ENCODE measurements at places on chromosomes 7 and 10.

- no peak for DNase-seq
These were observed 711.2 kb downstream of the GRID1 start for GRCh38 chr10:85655411-85655810.

DNA sequence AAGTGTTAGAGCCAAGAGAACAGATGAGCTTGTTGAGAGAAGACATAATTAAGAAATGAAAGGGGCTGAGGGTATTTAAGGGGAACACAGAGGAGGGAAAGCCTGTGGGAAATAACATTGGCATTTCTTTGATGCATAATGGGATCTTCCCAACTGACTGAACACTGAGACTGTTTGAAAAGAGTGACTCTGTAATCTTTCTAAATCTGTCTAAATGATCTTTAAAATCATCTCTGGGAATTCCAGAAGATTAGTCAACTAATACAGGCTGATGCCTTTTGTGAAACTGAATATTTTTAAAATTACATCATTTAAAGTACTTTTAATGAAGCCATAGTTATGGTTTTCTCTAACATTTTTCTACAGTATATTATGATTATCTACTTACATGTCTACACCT lies 17.4 kb upstream of the SLC35G1 start:
- DNase-seq: no peak

DNA sequence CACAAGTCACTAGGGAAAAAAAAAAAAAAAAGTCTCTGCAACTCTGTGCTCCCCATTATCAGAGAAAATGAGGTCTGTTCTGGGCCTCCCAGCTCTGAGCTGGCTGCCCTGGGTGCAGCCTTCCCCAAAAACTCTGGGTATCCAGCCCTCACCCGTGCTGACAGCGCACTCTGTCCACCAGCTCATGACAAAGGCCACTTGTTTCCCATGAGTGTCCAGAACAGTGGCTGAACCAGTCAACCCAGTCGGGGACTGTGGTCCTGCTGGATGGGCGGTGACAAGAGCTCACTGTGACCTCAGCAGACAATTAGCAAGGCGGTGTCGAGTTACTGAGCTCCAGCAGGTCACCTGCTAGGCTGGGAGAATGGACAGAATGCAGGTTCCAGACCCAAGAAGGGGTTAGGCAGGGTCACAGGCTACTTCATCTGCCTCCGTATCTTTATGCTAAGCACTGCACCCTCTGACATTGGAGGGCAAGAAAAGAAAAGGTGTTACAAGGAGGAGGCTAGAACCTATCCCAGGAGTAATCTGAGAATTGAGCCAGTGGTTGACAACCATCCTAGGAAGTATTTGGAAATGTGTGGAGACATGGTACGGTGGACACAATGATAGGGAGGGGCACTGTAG lies 37.2 kb downstream of the DLG5 start:
- DNase-seq: no peak

DNA sequence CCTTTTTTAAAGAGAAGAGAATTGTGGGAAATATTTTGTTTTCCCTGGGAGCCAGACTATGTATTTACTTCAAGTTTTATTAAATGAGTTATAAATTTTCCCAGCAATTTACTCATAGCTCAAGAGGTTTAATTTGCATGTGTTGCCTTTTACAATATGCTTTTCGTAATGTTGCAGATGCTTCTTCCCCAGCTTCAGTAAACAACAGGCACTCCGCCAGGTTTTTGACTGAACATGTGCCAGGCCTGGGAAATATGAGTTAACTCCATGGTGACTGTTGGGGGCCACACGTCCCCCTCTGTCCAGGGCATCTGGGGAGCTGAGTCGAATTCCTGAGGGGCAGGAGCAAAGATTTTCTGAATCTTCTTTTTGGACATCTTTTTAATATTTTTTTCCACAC lies 545.7 kb downstream of the LRMDA start:
- DNase-seq: no peak

DNA sequence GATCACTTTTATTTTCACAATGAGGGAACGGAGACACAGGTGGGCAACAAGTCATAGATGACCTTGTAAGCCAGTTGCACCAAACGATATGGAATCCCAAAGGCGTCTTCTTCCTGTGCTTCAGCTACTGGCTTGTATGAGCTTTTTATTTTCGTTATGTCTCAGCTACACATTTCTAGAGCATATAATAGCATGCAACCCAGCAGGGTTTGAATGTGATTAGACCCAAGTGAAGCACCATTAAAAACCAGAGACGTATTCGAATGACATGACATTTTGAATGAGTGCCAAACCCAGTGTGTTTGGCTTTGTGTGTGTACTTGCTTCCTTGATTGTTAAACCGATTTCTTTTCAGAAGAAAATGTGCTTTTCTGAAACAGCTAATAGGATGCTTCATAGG lies 963.2 kb upstream of the CELF2 start:
- no peak for DNase-seq

DNA sequence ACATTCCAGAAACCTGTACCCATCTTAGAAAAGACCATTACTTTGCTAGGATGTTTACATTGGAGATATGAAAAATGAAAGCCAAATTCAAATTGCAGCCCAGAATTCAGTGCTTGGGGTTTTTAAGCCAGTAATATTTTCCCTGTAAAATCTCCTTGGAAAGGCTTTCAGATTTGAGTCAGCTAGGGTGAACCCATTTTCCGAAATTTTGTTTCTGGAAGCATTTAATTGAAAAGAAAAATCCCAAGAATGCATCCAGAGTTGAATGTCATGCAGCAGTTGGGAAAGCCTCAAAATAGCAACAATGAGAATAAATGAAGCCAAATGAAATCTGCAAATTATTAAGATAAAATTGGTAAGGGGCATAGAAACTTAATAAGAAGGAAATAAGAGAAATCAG lies 106.4 kb downstream of the BMPER start:
- no peak for DNase-seq

DNA sequence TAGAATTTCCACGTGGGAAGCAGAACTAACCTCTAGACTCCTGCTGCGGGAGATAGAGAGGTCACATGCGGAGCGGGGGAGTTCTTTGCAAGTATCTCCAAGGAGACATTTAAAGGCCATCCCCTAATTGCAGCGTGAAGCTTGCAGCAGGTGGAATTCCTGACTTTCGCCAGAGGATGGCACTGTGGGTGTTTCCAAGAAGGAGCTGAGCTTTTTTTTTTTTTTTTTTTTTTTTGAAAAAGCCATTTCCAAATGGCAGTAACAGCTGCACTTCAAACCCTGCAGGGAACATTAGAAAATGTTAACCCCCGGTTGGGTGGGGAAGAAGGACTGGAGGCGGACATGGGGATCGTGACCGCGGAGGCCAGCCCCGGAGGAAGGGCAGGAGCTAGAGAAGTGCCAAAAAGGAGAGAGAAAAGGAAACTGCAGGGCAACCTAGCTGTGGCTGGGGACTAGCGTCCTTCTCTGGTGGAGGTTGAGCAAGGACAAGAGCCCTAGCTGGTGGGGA lies 487.7 kb downstream of the TYW1 start:
- no peak for DNase-seq

- DNase-seq: no peak
These were observed 677 bp downstream of the SKAP2 start for GRCh38 chr7:26863518-26864308.

- DNase-seq: no peak
These were observed 166.4 kb downstream of the MAD1L1 start for GRCh38 chr7:2066251-2066919.

GRCh38 chr10:69065406-69066361 lies 22.2 kb upstream of the SRGN start:
- no peak for DNase-seq

DNA sequence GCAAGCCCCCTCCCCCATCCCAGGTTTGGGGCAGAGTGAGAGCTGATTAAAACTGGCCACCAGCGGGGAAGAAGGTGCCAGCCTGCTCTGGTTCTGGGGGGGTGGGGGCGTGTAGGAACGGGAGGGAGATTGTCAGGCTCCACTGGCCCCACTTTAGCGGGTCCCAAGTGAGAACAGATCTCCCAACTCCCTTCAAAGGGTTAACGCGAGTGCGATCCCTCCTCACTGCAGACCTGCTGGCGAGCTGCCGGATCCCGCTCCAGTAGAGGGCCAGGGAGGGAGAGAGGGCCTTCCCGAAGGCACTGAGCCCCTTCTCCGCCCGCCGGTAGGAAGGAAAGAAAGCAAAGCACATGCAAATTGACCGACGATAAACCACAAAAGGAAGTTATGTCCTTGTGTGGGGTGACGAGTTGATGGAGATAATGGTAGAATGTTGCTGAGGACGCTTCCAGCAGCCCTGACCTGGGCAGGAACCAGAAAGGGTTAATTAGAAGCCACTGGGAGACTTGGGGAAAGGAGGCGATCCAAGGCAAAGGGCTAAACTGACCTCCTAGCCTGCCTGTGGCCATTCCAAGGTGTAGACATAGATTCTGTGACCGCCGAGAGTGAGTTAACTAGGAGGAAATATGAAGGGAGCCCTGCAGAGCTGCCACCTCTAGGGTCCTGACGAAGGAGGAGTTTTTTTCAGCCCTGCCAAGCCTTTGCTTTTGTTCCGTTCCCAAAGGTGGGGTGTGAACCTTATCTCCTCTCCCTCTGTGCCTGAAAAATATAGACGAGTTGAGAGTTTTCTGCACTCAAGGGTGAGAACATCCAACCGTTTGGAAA lies 1.5 kb downstream of the NRG3 start:
- DNase-seq: no peak

GRCh38 chr7:140649556-140650205 lies 9.1 kb upstream of the DENND2A start:
- DNase-seq: no peak

DNA sequence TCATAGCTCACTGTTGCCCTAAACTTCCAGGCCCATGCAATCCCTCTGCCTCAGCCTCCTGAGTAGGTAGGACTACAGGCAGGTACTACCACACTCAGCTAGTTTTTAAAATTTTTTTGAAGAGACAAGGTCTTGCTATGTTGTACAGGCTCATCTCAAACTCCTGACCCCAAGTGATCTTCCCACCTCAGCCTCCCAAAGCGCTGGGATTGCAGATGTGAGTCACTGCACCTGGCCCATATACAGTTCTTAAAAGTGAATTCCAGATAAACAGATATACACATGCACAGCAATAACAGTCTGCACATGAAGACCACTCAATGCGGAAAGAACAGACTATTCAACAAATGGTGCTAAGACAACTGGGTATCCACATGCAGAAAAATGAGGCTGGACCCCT lies 67.8 kb downstream of the SRPK2 start:
- DNase-seq: no peak

DNA sequence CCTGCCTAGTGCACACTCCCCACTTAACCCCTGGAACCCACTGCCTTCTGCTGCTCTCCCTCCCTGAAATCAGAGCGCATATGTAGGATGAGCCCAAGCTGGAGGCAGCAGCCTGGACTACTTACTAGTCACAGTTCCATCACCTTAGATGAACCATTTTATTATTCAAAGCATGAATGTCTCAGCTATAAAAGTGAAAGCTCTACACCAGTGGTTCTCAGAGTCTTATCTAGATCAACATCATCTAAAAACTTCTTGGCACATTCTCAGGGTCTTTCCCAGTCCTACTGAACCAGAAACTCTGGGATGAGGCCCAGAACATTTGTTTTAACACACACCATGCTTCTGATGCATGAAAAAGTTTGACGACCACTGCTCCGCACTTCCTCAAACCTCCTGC lies 100.3 kb upstream of the ANK3 start:
- DNase-seq: no peak

- no peak for DNase-seq
These were observed 52.2 kb downstream of the SND1 start for GRCh38 chr7:127704211-127704610.

- no peak for DNase-seq
These were observed 1.2 kb downstream of the VCL start for GRCh38 chr10:73998929-73999691.

- no peak for DNase-seq
These were observed 92.1 kb downstream of the SIRT1 start for GRCh38 chr10:67976292-67977245.

DNA sequence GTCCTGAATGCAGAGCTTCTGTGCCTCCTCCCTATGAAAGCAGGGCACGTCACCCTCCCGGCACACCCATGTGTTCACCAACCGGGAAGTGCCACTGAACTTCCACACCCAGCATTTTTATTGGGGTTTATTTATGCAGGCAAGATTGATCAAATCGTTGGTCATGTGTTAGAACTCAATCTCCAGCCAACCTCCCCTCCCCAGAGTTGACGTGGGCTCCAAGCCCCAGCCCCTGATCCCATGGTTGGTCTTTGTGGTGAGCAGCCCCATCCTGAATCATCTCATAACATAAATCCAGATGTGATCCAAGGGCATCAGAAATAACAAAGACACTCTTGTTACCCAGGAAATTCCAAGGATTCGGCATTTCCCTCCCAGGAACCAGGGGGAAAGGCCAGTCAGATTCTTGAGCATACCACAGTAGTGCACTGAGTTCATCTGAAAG lies 151.2 kb downstream of the TPST1 start:
- no peak for DNase-seq

DNA sequence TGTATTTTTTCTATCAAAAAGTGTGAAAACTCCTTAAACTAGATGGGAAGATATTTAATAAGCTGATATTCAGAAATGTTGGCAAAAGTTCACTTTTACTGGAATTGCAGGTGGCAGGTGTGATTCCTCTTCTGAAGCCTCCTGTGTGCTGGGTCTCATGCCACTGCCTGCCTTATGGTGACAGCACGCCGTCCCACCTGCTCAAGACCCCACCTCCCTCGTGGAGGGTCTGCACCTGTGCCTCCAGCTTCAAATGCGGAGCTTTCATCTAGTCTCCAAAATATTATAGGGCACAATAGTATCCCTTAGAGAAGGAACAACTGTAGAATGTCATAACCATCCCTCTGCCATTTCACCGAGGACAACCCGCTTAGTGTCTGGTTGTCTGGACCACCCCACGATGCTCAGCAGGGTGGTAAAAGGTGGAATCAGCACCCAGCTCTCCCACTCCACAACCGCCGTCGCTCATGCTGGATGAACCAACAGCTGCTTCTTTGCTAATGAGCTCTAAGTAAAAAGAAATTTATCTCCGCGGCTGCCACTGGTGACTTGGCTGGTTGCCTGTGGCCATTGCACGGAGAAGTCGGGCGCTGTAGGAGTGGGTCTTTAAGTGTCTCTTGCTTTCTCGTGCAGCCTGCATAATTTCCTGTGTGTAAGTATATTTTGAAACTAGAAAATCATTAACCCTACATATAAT lies 119.3 kb upstream of the TCERG1L start:
- DNase-seq: no peak

DNA sequence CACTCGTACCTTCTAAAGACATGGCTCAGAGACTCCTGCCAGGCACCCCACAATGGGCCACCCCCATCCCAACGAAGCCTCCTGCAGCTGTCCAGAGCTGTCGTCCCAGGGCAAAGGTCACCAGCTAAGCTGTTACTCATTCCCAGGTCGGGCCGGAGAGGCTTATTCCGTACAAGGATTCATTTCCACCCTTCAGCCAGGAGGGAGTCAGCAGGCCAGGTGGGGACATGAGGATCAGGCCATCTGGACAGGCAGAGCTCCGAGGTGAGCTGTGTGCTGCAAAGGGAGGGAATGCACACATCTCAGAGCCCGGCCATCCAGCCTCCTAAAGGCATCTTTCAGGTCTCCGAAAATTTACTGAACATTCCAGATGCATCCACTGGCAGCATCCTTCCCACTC lies 63.9 kb upstream of the NANOS1 start:
- no peak for DNase-seq
